CD4-positive, alpha-beta T cell treated with Interleukin-12 subunit alpha and Interleukin-12 subunit beta, for 1 hour (primary cell): ENCODE measurements at places on chromosomes 2 and 18.

DNA sequence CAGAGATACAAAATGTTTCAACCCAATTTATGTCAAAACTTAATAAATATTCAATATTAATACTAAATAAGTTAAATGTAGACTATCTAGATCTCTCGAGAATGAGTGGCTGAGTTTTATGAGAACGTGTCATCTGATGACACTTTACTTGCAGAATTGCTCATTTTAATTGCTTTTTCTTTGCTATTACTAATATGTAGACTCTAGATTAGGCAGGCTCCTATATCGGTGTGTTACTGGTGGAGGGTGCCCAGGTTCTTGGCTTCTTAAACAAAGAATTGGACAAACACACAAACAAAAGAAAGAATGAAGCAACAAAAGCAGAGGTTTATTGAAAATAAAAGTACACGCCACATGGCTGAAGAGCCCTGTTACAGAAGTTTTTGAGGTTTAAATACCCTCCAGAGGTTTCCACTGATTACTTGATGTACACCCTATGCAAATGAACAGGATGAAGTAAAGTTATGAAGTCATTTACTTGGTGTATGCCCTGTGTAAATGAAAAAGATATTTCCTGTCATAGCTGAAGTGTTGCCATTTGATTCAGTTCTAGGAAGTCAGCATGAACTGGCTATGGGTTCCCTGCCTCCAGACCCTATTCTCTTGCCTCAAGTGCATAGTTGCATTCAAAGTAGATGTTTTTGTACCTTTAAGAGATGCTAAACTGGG lies 122.9 kb upstream of the ITGA4 start:
- DNase-seq = no peak

DNA sequence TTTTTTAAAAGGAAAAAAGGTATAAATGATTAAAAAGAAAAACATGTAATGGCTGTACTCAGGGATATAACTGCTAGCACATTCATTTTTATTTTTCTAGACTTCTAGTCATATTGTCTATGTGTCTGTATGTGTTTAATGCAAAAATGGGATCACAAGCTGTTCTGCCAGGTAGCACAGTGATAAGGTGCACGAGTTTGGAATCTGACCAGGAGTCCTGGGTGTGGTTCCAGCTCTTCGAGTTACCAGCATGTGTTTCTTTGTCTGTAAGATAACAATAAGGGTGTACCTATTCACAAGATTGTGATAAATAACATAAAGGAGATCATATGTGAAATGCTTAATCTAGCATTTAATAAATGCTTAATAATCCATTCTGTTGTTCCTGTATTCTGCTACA lies 145.3 kb downstream of the PKP4 start:
- no peak for DNase-seq

GRCh38 chr2:69914950-69915945 lies at the start of gene MXD1:
TSS of gene MXD1 (plus strand) at chr2:69915109. CDS start at chr2:69915331, 222 bp downstream.
- DNase-seq = peak; percentile 23

DNA sequence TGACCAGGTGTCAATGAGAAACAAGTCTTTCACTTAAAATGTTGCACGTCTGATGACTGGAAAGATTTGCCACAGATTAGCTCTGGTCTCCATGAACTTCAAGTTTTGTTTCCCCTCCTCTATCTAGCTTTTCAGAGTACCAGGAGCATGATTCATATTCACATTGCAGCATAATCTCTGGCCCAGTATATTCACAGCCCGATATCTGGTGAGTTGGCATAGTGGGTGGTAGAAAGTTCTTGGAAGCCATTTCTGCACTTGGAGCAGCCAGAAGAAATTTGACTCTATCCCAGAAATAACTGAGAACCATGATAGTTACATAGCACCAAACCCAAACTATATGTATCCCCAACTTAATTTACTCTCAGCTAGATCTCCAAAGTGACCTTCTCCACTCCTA lies 503.9 kb downstream of the PID1 start:
- DNase-seq = no peak

GRCh38 chr2:238117199-238118154 lies 17.3 kb downstream of the ESPNL start:
- DNase-seq = no peak

- DNase-seq = no peak
These were observed 86.4 kb upstream of the MAP4K3 start for GRCh38 chr2:39523308-39524044.

DNA sequence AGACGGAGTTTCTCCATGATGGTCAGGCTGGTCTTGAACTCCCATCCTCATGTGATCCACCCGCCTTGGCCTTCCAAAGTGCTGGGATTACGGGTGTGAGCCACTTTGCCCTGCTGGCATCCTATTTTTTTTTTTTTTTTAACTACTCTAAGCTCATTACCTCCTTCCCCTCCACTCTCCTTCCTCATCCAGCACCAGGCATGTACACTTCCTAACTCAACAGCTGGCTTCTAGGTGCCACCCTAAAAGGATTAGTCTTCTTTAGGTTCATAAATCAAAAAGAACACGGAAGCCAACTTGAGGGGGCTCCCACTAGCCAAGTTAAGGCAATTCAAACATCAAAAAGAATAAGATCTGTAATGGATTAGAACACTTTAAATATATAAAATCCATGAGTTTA lies 70.6 kb upstream of the TEX51 start:
- DNase-seq = no peak

DNA sequence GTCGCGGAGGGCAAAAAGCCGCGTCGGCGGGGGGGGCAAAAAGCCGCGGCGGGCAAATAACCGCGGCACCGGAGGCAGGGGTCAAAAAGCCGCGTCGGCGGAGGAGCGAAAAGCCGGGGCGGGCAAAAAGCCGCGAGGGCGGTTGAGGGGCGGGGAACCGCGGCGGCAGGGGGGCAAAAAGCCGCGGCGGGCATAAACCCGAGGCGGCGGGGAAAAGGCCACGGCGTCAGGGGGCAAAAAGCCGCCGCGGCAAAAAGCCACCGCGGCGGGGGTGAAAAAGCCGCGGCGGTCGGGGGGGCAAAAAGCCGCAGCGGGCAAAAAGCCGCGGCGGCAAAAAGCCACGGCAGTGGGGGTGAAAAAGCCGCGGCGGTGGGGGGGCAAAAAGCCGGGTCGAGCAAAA lies 598.0 kb upstream of the TEKT4 start:
- DNase-seq = no peak

DNA sequence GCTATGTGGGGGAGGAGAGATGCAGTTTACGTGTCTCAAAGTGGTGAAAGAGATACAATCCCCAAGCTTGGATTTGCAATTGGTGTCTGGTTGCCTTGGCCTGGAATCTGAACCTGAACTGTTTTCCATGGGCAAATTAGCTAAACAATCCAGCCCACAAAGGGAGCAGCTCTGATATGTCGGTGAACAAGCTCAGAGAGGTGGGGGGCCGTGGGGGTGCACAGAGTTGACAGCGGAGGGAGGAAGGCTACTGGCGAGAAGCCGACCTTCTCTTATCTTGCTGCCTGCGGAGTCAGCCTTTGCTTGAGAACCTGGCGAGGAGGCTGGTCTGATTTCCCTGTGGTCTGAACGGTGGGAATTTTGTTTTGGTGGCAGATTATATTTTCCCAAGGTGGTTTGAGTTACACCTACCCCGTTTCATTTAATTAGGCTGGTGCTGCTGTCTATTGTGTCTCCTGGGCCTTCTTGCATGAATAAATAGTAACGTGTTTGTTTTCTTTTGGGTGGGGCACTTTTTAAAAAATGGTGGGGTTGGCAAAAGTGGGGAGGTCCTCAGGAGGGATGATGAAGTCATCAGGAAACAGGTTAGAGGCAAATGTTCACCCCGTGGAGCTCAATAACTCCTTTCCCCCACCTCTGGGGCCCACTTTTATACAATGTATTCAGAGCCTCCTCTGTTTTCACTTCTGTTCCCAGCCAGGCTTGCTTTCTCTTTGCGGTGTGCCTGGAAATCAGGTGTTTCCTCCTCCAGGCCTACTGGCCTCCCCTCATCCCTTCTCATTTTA lies 80.9 kb upstream of the IGFBP5 start:
- DNase-seq = no peak

GRCh38 chr2:239583171-239583878 lies 182.5 kb upstream of the HDAC4 start:
- DNase-seq = no peak

DNA sequence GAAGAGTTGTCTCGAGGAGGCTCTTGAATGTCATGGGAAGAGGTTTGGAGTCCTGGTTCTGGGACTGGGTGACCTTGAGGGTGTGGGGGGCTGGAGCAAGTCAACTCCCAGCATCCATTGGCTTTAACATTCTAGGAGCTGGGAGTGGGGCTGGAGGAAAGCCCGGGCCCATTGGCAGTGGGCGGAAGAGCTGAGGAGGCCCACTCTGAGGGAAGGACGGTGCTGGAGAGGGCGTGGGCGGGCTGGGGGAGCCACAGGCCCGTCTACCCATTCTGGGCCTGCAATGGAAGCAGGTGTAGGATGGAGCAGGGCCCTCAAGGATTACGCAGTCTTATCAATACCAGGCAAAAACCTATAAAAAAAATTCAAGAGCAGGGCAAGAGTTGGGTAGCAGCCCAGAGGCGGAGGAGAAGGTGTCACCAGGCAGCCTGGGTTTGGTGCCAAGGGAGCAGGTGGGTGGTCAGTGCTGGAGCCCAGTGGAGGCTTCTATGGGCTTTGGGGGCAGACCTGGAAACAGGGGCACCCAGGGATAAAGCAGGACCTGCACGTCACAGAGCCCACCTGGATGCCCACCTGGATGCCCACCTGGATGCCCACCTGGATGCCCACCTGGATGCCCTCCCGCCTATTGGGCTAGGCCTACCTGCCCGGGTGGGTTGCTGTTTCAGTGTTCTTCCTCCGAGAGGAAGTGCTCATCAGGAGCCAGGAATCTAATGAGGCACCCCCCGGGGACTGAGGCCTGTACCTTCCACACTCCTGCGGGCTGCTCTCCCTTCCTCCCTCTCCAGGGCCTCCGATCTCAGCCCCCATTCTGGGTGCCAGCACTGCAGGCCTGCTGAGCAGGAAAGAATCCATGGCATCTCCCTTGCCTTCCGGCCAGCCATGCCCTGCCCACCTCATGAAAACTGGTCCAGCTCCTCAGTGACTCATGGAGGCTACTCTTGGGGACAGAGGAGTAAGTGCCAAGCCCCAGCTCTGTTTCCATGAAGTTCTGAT lies 71.3 kb downstream of the CTIF start:
- DNase-seq = no peak

- DNase-seq = no peak
These were observed 717.7 kb upstream of the FAM98A start for GRCh38 chr2:34316788-34317187.

DNA sequence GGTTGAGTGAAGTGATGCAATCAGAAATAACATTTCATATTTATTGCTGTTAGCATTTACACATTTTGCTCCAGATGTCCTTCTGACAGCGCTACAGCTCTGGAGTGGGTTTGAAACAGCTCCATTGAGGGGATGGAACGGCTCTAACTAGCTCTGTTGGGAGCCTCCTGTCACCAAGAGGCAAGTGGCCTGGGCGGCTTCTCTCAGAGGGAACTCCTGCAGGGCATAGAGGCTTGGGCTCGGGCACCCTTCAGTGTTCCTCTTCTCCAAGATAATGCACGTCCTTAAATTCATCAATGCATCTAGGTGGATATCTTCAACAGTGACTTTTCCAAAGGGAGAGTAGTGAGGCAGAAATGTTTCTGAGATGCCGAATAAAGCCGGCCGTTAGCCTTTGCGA lies 122.5 kb downstream of the CNTNAP5 start:
- no peak for DNase-seq

- no peak for DNase-seq
These were observed 110.7 kb upstream of the SMAD7 start for GRCh38 chr18:49061239-49061990.

DNA sequence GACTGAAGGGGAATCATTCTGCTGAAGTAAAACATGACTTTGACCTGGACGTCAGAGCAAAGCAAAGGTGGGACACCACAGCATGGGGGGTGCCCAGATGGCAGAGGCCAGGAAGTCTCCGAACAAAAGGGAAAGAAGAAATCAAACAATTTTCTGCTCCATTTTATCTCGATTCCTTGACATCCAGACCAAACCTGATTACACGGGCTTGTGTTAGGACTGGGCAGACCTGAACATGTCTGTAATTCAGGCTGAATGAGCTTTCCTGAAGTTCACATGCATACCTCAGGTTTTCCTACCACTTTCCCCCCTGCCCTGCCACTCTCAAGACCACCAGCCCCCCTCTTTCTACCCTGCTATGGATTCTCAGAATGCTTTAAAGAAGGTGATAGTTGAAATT lies 44.8 kb upstream of the MEIS1 start:
- no peak for DNase-seq

DNA sequence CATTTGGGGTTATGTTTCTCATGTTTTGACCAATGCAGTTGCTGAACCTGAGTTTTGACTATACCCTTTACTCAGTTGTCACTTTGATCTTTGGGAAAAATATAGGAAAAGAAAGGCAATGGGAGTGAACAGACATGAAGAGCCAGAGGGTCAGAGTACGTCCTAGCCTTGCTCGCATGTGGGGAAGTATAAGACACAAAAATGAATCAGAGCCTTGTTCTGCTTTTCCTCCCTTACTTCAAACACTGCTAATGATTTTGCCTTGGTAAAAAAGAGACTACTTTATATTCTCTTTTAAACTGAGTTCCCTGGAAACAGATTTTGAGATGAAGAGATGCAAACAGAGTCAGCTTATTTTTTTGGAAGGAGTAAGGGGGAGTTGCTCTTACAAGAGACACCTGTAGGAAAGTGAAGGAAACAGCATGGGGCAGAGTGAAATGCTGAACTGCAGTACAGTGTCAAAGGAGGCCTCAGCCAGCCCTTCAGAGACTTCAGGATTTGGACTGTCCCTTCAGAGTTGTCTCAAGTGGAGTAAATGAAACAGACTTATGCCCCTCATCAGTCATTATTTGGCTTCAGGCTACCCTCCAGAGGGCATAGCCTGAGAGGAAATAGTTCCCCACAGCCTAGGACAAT lies 11.1 kb upstream of the FAP start:
- no peak for DNase-seq

DNA sequence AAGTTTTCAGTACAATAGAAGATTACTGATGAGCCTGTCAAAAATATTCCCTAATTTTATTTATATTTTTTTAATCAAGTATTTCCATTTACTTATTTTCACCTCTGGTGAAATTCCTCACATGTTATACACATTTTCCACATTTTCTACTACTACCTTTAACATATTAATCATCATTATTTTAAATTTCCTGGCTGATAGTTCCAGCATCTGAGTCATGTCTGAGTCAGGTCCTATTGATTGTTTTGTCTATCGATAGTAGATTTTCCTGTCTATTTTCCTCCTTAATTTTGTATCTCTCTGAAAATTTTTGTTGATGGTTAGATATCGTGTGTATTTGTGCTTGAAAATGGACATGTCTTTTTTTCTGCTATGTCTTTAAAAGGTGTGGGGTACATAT lies 211.8 kb upstream of the DSEL start:
- DNase-seq = no peak
